Stimulated activated CD4-positive, alpha-beta T cell treated with anti-CD3 and anti-CD28 coated beads, Interleukin-4, amount 100 ng/mL, for 24 hours (primary cell): ENCODE measurements at places on chromosomes 1 and 21.

DNA sequence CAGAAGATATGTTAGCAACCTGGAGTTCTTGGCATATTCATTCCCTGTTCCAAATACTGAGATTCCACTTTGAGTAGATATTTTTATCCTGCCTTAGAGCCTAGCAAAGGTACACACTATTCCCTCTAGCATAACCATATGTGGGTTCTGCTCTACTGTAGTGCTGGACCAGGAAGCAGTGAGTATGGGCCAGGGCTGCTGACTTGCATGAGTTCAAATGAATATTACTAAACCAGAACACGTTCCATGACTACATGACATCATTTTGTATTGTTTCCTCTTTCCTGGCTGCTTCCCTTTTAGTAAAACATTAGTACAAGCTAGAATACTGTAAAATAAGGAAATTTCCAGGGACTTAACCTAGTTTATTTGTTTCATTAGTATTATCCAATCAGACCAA, 41.1 kb downstream of the TNFSF18 start:
- DNase-seq, result no peak

DNA sequence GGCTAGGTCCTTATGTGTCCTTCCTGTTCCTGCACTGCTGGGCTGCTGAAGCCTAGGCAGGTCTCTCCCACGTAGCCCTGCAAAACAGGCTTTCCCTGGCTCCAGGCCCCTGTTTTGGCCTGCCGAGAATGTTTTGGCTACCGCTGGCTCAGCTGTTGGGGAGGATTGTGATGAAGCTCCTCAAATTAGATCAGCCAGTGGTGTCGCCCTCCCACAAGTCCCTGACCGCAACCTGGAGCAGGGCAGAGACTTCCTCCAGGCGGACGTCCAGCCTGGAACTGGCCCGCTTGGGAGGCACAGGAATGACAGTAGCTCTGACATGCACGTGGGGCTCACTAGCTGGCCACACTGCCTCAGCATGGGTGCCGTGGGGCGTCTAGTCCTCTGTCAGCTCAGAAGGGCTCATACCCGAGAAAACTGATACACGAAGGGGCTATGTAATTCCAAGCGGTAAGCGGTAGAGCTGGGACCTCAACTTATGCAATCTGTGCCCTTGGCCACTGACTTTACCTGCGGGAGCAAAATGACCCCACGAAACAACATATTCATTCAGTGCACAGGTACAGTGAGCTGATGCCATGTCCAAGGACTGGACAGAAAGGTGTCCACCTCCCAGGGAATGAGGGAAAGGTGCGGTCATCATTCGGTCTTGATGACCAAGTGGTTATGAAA, 26.6 kb downstream of the DHRS3 start:
- DNase-seq, result no peak

- DNase-seq, result no peak
Measured at GRCh38 chr1:65804584-65804983, 11.9 kb downstream of the PDE4B start.

DNA sequence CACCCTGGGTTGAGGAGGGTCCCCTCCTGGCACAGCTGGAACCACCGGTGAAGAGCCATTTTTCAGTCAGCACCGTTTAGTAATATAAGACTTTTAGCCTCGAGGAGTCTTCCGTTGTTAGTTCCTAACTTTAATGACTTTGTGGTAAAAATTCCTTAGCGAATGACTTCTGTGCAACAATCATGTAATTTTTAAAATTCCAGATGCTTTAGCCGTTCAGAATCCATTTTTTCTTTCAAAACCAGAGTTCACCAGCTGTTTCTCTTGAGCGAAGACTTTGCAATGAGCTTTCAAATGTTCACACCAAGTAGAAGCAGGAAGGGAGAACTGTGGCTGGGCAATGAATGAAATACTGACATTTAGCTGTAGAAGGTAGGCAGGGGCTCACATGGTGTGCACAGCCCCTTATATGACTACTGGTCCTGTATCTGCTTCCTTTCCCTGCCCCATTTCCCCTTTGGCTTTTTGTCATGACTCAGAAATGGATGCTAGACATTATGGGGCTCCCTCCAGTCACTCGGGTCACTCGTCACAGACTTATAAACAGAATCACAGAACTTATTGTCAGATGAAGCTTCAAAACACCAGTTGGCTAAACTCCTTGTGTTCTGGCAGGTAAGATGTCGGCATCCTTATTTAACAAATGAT, 4.1 kb downstream of the DISC1 start:
- no peak for DNase-seq

DNA sequence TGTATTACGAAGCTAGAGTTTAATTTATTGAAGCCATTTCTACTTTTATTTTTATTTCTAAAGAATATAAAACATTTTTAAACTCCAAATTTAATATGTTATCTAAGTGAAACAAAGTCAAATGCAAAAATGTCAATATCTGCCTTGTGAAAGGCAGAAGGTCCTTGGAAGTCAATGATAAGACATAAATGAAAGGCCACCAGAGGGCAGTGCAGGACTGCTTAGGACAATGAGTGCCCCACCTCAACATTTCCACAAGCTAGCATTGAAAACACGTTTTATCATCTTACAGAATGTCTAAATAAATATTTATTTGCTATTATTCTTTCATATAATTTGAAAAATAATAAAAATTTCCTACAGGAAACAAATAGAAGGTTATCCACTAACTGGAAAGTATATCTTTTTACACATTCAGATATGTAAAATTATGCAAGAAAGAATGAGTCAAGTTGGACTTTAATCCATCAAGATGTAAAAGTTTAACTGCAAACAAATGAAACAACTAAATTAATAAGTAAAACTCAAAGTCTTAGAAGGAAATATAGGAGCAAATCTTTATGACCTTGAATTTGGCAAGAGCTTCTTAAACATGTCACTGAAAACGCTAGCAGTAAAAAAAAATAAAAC, 140.1 kb upstream of the FMN2 start:
- DNase-seq, result peak; percentile 51

DNA sequence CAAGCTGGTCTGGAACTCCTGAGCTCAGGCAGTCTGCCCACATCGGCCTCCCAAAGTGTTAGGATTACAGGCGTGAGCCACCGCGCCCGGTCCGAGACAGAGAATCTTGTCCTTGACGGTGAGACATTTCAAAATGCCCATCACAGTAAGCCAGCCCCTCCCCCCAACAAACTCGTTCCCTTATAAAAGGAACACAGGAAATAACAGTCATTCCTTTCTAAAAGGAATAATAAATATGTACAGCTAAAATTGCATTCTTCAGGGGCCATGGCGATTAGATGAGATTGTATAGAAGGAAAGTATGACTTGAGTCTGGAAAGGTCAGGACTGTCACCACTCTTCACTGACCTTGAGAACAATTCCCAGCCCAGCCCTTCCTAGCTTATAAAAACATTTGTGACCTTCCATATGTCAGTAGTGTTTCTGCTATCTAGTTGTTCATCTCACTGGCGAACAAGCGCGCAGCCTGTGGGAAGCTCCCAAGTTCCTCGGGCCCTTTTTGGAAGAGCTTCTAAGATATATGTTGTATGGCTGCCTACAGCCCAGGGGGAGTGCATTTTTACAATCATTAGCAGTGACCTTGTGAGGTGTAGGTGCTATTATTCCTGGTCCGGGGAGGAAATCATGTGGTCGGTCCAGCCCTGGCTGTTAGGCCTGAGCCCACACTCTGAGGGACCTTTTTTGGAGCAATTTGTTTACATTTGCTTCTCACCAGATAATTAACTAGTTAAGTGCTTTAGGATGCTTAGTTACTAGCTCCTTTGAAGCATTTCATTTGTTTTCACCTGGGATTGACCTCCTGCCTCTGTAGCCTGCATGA, 8.7 kb downstream of the SZRD1 start:
- DNase-seq, result no peak

GRCh38 chr1:224710196-224710595, 94.1 kb downstream of the CNIH3 start:
- no peak for DNase-seq

- DNase-seq, result no peak
Measured at GRCh38 chr1:22285549-22286396, 142.9 kb upstream of the WNT4 start.

GRCh38 chr1:78996791-78997190, 9.7 kb downstream of the ADGRL4 start:
- no peak for DNase-seq

DNA sequence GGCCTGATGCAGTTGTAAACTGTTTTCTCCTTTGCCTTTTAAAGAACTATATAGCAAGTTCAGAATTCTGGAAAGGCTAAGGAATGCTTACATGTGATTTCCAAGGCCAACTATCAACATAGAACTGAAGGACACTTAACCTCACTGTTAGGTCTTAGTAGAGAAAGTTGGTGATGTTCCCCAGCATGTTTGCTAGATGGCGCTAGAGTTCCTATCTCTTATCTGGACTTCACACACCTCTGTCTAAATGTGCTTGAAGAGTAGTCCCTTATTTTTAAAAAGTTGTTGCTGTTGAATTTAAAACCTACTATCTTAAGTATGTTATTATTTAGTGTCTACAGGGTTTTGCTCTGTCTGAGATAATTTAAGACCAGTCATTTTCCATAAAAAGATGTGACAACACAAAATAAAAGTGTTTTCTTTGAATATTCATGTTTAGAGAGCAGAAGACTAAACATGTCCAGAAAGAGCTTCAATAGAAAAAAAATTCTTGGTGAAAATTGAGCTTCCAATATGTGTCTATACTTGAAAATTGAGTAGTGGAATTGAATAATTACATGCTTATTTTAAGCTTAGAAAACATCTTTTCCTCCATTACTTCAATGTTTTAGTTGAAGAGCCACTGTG, 237.3 kb downstream of the S1PR1 start:
- no peak for DNase-seq

GRCh38 chr1:26949926-26950319, 10.3 kb downstream of the KDF1 start:
- no peak for DNase-seq

DNA sequence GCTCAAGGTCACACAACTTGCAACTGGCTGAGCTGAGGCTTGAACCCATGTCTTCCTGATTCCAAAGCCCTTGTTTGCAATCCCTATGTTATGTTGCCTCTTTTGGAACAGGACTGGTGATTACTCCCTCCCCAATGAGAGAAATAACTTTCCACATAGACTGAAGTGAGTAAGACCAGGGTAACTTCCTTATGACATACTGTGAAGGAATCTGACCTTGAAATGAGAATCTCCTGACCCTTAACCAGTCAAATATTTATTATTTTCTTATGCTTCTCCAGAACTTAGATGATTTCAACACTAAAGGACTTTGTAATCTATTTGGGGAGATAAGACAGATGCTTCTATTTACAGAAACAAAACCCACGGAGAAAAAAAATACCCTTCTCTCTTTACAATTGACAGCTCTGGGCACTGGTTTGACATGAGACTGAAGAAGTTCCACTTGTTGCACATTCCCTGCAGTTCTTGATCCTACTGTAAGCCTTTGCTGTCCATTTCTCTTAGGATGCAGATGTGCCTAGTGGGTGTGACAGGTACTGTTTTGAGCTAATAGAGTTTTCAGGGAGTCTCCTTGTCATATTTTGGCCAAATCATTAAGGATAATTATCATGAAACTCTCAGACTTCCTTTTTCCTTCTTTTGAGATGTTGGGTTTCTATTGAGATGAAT, 3.9 kb upstream of the RPTN start:
- no peak for DNase-seq

- DNase-seq, result no peak
Measured at GRCh38 chr1:63903947-63904610, 130.3 kb downstream of the ROR1 start.

- no peak for DNase-seq
Measured at GRCh38 chr21:29181799-29182470, 51.5 kb downstream of the MAP3K7CL start.

- DNase-seq, result no peak
Measured at GRCh38 chr1:183830389-183830788, 25.5 kb downstream of the RGL1 start.

DNA sequence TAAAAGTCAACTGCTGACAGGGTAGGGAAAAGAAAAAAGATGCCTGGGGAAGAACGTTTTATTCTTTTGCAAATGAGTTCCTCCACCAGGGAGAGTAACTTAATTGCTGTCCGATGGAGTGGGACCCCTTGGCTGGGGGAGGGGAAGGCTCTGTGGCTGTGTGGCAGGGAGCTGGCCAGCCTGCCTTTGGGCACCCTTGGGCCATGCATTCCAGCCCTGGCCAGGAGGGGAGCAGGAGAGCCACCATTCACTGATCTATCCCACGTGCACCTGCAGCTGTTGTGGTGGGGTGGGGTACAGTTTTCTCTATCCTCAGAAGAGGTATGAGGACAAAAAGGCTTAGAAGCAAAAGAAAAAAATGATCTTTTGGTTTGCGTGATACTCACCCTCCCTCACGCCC, 116.9 kb downstream of the KCNK1 start:
- DNase-seq, result no peak

GRCh38 chr1:33725037-33725436, 138.8 kb upstream of the HMGB4 start:
- no peak for DNase-seq

DNA sequence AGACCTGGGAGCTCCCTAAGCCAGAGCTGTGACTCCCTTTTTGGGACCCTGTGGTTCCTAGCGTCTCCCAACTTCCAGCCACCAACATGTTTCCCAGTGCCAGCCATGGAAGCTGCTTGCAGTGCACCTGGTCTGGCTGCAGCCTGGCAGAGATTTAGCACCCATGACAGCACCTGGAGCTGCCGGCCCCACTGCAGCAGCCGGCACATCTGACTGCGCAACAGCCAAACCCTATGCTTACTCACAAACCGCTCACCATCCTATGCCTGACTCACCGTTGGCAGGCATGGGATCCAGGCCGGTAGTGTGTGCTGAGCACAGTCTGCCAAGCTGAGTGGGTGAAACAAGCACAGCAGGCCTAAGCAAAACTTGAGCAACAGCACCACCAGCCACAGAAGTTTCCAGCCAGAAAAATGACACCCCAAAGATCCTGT, 435.9 kb upstream of the PRMT6 start:
- DNase-seq, result no peak

GRCh38 chr1:109850194-109850593, 60.5 kb upstream of the CSF1 start:
- no peak for DNase-seq

DNA sequence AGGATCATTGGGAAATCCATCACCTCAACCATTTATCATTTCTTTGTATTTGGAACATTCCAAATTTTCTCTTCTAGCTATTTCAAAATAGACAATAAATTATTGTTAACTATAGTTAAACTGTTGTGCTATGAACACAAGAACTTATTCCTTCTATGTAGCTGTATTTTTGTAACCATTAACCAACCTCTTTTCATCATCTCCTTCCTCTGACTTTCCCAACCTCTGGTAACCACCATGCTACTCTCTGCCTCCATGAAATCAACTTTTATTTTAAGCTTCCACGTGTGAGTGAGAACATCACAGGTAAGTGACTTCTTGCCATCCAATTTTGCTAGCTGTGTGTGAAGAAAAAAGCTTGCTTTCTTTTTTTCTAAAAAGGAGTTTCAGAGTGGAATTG, 418 bp downstream of the IFI44L start:
- no peak for DNase-seq

DNA sequence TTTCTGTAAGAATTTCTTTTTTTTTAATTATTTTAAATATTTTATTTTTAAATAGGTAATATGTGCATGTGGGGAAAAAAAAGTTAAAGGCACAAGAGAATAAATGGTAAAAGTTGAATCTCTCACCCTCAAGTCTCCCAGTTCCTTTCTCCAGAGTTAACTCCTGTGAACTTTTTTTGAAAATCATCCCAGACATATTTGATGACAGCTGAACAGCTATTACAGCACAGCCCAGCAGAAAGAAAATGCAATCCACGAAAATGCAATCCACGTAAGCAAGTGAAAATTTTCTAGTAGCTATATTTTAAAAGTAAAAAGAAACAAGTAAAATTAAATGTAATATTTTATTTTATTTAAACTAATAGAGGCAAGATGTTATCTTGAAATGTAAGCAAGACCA, 310.0 kb upstream of the RUNX1 start:
- no peak for DNase-seq
